ENCODE measurements at places on chromosomes 12 and 14. TPM values are rescaled to one million over a fixed set of nuclear protein-coding genes. Genes with fewer than 3 reads are reported as not detected.

GRCh38 chr12:124687174-124687902 lies 119.9 kb upstream of the NCOR2 start:
- no peak for DNase-seq

GRCh38 chr12:27859648-27860047 lies 79.6 kb upstream of the MANSC4 start:
- peak; percentile 26 for DNase-seq

DNA sequence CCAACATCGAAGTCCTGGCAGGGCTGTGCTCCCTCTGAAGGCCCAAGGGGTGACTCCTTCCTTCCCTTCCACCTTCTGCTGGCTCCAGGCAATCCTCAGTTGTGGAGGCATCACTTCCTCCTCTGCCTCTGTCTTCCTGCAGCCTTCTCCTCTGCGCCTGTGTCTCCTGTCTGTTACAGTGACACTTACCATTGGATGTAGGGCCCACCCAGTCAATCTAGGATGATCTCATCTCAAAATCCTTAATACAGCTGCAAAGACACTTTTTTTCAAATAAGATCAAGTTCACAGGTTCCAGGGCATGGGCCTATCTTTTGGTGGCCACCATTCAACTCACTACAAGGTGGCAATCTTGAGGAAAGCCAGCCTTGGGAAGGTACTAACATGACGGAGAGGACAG lies 155.1 kb downstream of the ESRRB start:
- no peak for DNase-seq

- DNase-seq: no peak
These were observed 1015.8 kb upstream of the SEL1L start for GRCh38 chr14:82549306-82549990.

DNA sequence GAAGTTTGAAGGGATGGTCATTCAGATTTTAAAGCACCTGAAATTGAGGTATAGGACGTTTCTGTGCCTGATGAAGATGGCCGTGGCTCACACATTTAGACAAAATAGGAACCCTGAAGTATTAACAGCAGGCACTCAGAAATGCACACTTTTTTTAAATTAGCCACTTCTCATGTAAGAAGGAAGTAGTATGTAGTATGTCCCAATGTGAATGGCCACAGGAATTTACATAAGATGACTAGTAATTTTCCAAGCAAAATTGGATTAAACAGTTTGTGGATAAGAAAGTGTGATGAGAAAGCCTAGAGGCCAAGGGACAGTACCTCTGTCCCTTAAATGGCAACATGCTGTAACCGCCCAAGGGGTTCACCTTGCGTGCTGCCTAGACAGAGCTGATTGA lies 1.8 kb upstream of the MIS18BP1 start:
- no peak for DNase-seq

GRCh38 chr14:32073537-32074189 lies 3.4 kb upstream of the ARHGAP5 start:
- peak; percentile 52 for DNase-seq

GRCh38 chr14:101216366-101217079 lies 313.0 kb upstream of the RTL1 start:
- no peak for DNase-seq

DNA sequence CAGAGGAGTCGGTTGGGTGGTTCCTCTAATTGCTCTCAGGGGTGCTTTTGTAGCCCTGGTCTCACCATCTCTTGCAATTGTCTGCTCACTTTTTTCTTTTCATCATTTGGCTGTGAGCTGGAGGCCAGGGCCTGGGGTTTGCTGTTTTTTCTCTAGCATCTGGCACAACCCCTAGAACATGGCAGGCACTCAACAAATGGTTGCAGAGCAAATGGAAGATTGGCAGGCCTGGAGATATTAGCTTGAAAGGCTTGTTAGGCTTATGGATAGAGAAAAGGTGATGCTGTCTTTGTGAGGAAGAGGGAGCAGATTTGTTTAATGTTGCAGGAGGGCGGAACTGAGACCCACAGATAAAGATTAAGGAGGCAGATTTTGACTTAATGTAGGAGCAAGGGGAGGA lies 47.0 kb downstream of the GALNT8 start:
- no peak for DNase-seq

DNA sequence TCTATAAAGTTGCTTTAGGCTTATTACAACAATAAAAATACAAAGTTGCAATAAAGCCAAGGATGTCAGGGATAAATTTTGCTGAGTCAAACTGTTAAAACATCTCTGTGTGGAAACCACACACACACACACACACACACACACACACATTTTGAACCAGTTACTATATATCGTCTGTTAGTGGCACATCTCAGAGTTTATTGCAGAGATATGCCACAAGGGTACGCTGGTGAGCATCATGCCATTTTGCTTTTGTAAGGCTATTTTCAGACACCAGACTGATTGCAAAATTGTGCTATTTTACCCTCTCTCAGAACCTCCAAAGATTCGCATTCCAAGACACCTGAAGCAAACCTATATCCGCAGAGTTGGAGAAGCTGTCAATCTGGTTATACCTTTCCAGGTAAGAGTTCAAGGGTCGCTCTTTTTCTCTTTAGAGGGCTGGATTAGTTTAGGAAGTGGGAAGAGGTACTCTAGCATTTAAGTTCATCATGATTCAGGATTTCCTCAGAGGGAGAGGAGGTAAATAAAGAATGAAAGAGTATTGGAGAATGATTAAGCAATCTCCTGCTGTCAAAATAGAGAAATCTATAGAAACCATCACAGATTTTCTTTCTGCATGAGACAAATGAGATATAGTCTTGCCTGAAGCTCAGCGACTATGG lies 27.3 kb upstream of the CHPT1 start:
- peak; percentile 19 for DNase-seq

DNA sequence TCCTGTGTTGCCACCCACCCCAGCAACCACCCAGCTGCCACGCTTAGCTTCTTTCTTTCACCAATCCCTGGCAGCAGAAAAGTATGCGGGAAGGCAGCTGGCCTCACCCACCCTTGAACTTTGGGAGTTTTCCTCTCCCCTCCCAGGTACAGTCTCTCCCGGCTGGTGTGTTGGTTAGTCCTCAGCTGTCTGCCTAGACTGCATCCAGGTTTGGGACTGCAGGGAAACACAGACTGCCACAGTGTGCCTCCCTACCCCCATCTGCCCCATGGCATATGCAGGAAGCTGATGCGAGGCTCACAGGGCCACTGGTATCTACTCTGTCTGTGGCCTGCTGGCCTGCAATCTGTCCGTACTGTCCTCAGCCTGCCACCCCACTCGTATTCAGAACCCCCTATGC lies 2.1 kb downstream of the CD9 start:
- no peak for DNase-seq

GRCh38 chr12:359091-359490 lies 30.0 kb downstream of the KDM5A start:
- DNase-seq: no peak

DNA sequence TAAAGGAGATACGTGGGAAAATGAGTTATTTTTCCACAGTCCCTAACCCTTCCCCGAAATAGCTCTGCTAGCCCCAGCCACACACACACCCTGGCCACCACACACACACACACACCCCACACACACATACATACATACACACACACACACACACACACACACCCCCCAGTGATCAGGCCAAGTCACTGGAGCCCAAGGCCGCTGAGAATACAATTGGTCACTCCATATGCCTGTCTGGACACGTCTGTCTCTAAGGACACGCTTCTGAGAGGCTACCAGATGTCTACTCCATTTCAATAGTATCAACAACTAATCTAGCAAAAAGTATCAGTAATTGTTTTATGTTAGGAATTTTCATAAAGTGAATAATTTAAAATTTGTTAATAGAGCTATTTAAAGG lies 13.0 kb upstream of the DIABLO start:
- no peak for DNase-seq

DNA sequence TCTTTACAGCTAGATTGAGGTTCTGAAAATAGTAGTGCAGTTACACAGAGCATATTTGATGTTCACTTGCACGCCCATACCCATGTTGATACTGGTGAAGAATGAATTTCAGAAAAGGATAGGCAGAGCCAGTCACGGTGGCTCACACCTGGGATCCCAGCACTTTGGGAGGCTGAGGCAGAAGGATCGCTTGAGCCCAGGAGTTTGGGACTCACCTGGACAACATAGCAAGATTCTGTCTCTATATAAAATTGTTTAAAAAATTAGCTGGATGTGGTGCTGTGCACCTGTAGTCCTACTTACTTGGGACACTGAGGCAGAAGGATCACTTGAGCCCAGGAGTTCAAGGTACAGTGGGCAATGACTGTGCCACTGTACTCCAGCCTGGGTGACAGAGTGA lies 56.6 kb downstream of the MDM2 start:
- DNase-seq: no peak

DNA sequence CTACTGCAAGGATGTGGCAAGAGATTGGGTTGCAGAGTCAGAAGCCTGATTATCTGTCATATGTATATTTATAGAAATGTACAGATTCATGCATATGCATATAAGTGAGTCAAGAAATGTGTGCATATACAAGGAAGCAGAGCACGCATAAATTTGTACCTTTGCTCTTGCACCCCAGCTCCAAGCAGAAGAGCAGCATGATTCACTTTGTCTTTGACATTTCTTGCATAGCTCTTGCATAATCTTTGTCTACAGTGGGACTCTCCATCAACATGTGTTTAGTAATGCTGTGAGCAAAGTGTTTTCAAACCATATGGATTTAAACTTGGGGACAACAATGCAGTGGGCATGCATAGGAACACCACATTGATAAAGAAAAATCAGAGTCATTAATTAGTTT lies 330.7 kb upstream of the DCN start:
- no peak for DNase-seq

GRCh38 chr12:100554608-100555077 lies 18.8 kb upstream of the GAS2L3 start:
- peak; percentile 89 for DNase-seq

DNA sequence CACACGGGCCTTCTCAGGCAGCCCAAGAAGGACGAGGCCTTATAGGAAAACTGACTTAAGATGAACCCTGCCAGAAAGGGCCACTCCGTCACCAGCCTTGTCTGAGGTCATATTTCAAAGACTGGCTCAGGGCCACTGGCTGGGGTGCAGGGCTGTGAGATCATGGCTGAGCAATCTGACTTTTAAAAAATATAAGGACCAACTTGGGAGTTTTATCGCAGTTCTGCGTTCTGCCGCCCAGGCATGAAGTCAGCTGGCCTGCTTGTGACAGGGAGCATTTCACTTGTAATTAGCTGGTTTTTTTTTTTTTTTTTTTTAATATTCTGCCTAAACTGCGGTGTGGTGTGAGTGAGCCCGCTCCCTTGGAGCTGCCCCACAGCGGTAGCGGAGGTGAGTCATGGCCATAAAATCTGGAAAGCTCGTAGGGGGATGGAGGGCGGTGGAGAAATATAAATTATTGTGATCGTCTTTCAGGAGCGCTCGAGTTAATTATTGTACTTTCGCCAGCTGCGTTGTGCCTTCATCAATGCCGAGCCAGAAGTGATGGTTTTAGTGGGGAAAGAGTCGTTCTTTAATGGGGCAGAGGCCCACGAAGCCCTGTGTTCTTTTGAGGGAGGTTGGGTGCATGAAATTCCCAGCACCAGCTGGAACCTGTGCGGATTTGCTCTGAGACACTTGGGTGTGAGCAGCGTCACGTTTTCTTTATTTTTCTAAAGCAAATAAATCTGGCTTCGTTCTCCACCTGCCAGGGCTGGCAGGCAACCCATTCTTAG lies 231.9 kb downstream of the C12orf75 start:
- peak; percentile 86 for DNase-seq

DNA sequence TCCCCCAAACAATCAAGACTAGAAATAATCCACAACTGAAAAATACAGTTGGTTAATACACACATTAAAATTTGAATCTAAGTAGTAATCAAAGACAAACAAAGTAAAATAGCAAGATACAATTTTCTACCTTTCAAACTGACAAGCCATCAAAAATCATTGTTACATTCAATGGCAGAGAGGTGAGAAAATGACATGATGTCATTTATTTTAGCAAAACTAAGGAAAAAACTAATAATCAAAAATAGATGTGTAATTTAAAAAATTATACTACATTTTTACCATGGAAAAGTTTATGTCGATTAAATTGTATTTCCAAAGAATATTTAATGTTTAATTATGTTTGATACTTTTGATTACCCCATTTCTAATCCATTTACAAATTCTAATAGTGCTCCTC lies 59.7 kb downstream of the NOVA1 start:
- DNase-seq: no peak

- no peak for DNase-seq
These were observed 9.6 kb upstream of the HSPB8 start for GRCh38 chr12:119169150-119169549.

DNA sequence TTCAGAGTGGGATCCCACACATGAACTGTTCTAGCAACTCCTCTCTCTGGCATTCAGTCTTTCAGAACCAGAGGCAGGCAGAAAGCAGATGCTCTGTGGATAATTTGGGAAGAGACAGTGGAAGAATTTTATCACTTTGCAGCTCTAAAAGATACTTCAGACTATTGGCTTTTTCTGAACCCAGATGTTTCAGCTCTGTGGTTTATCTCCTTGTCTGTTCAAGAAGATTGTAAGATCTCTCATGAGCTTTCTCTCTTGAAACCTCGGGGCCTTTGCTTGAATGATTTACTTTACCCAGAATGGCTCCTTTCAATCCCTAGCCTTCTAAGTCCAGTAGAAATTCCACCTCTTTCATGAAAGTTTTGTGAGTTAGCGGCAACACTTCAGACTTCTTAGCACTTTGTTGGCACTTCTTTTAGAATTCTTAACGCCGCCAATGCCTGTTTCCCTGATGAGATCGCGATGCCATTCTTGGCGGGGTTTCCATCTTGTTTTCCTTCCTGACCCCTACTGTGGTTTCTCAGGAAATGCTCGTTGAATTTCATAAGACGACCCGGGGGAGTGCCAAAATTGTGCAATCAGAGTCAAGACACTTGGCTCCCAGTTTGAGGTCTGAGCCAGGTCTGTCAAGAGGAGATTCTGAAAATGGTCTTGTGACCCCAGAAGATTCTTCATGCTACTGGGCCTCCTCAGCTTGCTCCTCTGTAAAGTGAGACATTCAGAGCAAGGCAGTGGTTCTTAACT lies 107.0 kb upstream of the PRICKLE1 start:
- no peak for DNase-seq

DNA sequence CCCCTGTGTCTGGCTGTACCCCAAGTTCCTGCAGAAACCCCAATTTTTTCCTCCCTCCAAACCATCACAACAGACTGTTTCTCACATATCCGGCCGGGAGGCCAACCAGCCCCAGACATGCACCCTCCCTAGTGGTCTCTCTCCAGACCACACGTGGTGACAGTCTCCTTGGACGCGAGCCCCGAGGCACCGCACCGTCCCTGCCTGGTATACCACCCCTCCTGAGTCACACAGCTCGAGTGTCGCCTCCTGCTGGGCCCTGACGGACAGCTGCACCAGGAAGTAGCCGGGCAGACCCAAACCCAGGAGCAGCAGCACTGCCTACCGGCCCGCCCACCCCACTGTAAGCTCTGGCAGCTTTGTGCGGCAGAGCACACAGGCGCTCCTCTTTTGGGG lies 97.4 kb downstream of the RFLNA start:
- DNase-seq: peak; percentile 94

- no peak for DNase-seq
These were observed 230.3 kb downstream of the AACS start for GRCh38 chr12:125295550-125295949.

GRCh38 chr12:93252221-93252620 lies 125.5 kb upstream of the NUDT4 start:
- no peak for DNase-seq

GRCh38 chr14:91061056-91061887 lies 831 bp upstream of the RPS6KA5 start:
- DNase-seq: no peak

- no peak for DNase-seq
These were observed 6.3 kb upstream of the PWP1 start for GRCh38 chr12:107679336-107679735.

The CCDC196 gene
- not detected for total RNA-seq

The TMEM116 gene
- total RNA-seq: 24.4 TPM

The MMP17 gene
- total RNA-seq: 5.7 TPM

The DUSP16 gene
- total RNA-seq: 4.9 TPM

The DBX2 gene
- total RNA-seq: not detected

The P2RX2 gene
- total RNA-seq: not detected

The KRT85 gene
- not detected for total RNA-seq
